CD4-positive, alpha-beta T cell (primary cell): ENCODE measurements at places on chromosomes 13 and 19. TPM values are rescaled to one million over a fixed set of nuclear protein-coding genes. Genes with fewer than 3 reads are reported as not detected.

Gene DCAF15
- total RNA-seq, result 85.0 TPM

Gene ATF5
- total RNA-seq, result 19.1 TPM

Gene LCP1
- 266 TPM for total RNA-seq

Gene SERPINE3
- total RNA-seq, result not detected

Gene RFPL4A
- total RNA-seq, result not detected

Gene COL5A3
- 5.2 TPM for total RNA-seq

Gene USHBP1
- not detected for total RNA-seq
